ENCODE measurements at places on chromosomes 1 and 21.

DNA sequence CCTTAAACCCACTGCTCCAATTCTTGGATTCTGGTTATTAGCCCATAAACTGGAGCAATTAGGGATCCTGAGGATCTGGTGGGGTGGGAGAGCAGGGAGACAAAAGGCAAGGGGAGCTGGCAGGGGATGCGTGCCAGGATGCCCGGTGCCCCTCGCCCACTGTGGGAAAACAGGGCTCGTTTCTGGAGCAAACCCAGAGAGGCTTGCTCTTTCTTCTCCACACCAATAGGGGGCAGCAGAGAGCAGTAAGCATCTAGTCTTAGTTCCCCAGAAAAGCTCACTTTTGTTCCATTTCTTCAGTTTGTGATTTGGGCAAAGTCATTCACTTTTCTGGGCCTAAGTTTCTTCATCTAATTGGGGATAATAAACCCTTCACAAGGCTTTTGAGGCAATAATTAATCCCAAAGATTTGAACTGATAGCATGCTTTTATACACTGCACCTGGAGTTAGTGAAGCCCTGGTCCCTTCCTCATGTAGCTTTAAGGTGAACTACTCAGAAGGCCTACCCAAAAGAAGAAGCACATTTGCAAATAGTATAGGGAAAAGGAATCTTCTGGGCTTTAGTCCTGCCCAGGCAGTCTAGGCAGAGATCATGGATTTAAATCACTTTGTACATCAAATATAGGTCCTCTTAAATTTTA, 160.6 kb upstream of the USP24 start:
- DNase-seq = no peak

DNA sequence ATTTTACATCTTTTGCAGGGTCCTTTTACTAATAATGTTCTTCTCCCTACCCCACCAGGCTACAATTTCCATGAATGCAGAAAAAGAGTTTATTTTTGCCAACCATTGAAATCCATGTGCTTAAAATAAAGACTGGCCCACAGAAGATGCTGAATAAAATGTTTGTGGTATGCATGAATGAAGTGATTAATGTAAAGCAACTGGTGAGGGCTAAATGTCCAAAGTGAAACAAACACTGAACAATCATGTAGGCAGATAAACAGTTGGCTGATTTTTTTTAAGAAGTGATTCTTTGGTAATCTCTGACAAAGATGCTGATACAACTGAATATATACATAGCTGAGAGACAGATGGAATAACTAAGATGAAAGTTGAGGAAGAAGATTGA, 94.5 kb downstream of the ST6GALNAC5 start:
- DNase-seq = no peak

- DNase-seq = no peak
These were observed 17.9 kb downstream of the HIVEP3 start for GRCh38 chr1:41900603-41901444.

- DNase-seq = no peak
These were observed 50.6 kb downstream of the RPS6KA1 start for GRCh38 chr1:26580116-26580515.

DNA sequence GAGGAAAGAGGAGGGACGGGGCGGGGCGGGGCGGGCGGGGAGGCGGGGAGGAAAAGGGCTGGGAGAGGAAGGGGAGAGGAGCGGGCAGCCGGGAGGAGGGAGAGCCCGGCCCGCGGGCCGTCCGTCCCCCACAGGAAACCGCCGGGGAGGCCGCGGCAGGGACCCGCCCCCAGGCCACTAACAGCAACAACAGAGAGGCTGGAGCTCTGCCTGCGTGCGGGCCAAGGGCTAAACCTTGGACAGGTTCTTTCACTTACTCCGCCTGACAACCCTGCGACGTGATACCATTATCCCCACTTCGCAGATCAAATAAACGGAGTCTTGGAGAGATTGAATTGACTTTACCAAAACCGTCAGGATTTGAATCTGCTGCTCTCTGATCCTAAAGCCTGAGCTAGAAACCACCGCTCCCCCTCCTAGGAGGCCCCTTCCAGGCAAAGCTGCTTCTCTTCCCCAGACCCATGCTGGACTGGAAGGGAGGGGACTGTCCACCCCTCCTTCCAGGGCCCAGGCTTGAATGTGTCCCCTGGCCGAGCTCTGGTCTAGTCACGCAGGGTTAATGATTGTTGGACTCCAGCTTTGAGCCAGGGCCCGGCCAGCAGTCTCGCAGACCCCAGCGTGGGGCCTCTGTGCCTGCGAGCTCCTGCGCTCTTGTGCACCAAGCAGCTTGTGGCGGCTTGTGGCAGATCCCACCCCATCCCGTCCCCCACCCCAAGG, at the start of gene EVA1B:
Gene EVA1B (minus strand): TSS at position 10 of the 717 bp plus-strand sequence. CDS start 608 bp downstream, outside the sequence.
- no peak for DNase-seq

DNA sequence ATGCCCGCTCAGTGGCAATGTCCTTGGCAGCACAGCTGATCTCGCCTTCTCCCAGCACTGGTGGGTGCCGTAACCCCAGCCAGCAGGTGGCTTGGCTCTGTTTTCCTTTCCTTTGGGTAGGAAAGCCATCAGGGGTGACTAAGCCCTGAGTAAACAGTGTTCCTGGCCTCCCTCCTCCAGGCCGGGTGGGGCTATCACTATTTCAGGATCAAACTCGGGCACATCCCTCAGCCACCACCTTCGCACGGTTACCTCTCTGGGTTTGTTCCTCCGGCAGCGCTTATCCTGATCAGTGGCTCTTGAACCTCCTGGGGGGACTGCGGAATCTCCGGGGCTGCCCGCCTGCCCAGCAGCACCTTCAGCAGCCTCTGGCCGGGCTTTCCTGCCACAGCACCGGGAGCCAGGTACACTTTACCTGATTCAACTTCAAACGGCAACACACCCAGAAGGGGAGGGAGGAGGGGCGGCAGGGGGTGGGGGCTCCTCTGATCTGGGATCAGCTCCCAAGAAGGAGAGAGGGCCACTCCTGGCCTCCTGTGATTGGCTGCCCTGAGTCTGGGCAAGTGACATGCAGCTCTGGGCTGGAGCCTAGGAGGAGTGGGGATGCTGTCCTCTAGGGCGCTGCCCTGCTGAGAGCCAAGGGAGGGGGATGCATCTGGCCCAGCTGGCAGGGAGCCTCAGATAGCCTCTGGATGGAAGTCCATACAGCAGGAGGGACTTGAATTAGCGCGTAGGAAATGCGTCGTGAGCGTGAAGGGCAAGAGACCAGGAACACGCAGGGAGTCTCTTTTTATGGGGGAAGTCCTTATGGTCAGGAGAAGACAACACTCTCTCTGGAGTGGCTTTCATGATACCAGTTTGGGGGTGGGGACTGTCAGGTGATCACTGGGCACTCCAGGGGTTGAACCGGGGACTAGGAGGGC, at the start of gene ASCL5:
Gene ASCL5 (minus strand): TSS at position 353 of the 923 bp plus-strand sequence. CDS start 11,812 bp downstream, outside the sequence.
- DNase-seq = no peak

DNA sequence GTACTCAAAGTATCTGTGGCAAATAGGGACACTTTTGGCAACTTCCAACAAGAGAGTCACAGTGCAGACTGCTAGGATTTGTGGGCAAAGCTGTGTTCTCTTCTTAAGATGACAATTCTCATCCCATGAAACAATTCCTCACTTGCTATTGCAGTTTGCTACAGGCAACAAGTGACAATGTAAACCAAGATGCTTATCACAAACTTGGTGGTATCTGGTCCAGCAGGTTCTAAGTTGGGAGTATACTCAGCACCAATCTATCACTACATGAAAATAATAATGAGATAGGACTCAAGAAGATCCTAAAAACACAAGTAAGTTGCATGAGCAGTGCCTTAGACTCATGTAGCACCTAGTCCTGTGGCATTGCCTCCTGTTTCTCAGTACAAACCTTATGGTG, 3.4 kb upstream of the OVAAL start:
- no peak for DNase-seq

GRCh38 chr1:42170779-42171621, 6.5 kb upstream of the GUCA2A start:
- no peak for DNase-seq

GRCh38 chr1:41582004-41582325, 97.5 kb upstream of the EDN2 start:
- no peak for DNase-seq

DNA sequence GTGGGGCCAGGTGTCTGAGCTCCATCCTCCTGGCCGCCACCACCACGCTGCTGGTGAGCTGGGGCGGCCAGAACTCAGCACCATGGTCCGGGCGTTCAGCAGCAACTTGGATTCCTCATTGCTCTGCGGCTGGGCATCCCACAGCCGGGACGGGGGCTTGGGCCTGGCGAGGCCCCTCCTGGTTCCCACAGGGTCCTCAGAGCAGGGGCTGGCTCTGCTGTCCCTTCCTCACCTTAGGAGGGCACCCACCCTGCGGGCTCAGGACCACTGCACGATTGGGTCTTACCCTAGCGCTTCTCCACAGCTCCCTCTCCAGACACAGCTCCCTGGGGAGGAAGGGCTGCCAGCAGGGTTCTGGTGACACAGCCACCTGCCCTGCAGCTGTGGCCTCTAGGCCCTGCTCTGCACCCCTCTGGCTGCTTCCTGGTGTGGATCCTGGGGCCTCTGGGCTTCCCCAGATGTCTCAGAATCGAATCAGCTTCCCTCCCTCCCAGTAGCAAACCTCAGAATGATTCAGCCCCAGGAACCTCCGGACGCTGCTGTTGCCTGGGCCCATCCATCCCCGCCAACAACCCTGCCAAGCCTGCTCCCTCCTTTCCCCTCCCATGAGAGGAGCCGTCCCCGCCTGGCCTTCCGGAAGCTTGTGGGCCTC, 25.0 kb downstream of the CRYAA start:
- DNase-seq = no peak

- DNase-seq = no peak
These were observed 23.6 kb downstream of the KCND3 start for GRCh38 chr1:111965781-111966443.

GRCh38 chr1:41640141-41640751, 155.8 kb upstream of the EDN2 start:
- no peak for DNase-seq

DNA sequence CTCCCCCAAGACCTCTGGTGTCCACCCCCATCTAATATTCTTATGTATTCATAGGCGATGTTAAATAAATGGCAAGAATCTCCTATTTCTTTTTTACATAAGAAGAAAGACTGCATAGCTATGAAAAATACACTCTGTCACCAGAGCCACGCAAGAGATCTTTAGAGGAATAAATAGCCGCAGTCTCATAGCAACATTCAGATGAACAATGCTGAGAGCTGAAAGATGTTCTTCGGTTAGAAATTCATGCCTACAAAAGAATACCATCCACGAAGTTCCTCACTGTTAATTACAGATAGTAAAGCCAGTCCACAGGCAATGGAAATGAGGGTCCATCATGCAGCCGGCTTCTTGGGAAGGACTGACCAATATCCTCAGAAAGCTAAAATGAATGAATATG, 76.0 kb upstream of the SOD1 start:
- DNase-seq = no peak

- peak; percentile 59 for DNase-seq
These were observed at the start of gene USP24 for GRCh38 chr1:55215194-55216021. Gene USP24, minus strand, starts transcription at chr1:55215364. Its CDS starts 251 bp downstream, at chr1:55215113.

- no peak for DNase-seq
These were observed 17.5 kb downstream of the ASAP3 start for GRCh38 chr1:23466423-23466989.
